ENCODE measurements at places on chromosomes 4 and X. TPM values are rescaled to one million over a fixed set of nuclear protein-coding genes. Genes with fewer than 3 reads are reported as not detected.

- DNase-seq, result peak; percentile 63
Measured at GRCh38 chrX:71056867-71057266, 11.3 kb downstream of the SNX12 start.

GRCh38 chr4:68871809-68872642 lies 56.2 kb downstream of the UGT2B10 start:
- no peak for DNase-seq

- DNase-seq, result no peak
Measured at GRCh38 chr4:87077914-87078585, 142.4 kb downstream of the KLHL8 start.

GRCh38 chr4:159010563-159011260 lies 92.2 kb upstream of the RAPGEF2 start:
- peak; percentile 91 for DNase-seq

- peak; percentile 14 for DNase-seq
Measured at GRCh38 chr4:66328803-66329574, 658.7 kb upstream of the EPHA5 start.

GRCh38 chr4:166459621-166460020 lies 586.6 kb downstream of the TLL1 start:
- DNase-seq, result no peak

GRCh38 chr4:80913381-80913780 lies 117.1 kb upstream of the BMP3 start:
- peak; percentile 47 for DNase-seq

Gene UGT8
- total RNA-seq, result 0.36 TPM

Gene SOWAHB
- total RNA-seq, result 0.27 TPM

Gene ZNF157
- 0.12 TPM for total RNA-seq

Gene SCARB2
- total RNA-seq, result 54.4 TPM

Gene ZMAT1
- total RNA-seq, result 7.3 TPM

Gene NAA11
- not detected for total RNA-seq

All from cardiac muscle cell (in vitro differentiated cells and primary cell).